Aorta (tissue), 5 donors: ENCODE measurements at places on chromosomes 2 and 18.

GRCh38 chr2:21256006-21256405 lies 132.2 kb downstream of the TDRD15 start:
- DNase-seq, result peak; percentile 66

GRCh38 chr2:3214806-3215404 lies 162.7 kb downstream of the EIPR1 start:
- DNase-seq, result no peak

GRCh38 chr2:201116115-201116958 lies at the start of gene CFLAR:
Gene CFLAR, plus strand, starts transcription at chr2:201116164. Its CDS starts 13,702 bp downstream, at chr2:201129866.
- peak; percentile 85 for DNase-seq

- no peak for DNase-seq
These were observed 552.4 kb upstream of the CDH2 start for GRCh38 chr18:28729321-28729720.

- no peak for DNase-seq
These were observed 443.5 kb upstream of the SLC14A2 start for GRCh38 chr18:45171679-45172191.

- DNase-seq, result no peak
These were observed 79.4 kb downstream of the SLC4A3 start for GRCh38 chr2:219706823-219707281.

DNA sequence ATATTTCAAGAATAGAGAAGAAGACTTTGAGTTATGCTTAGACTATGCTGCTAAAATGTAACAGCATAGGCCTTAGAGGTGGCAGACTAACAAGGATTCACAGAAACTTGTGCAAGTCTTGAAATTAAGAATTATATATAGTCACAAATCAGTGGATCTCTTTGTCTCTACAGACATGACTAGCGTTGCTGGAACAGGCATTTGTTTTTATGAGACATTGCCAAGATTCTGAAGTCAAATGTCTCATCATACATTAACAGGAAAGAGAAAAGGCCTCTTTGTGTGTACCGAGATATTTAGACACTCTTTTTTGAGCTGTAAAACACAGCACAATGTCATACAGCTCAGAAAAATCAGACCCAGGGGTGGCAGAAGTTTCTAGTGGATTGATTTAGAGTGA lies 207.1 kb downstream of the TMX3 start:
- DNase-seq, result no peak

GRCh38 chr2:133835821-133836619 lies 267.8 kb upstream of the NCKAP5 start:
- no peak for DNase-seq

DNA sequence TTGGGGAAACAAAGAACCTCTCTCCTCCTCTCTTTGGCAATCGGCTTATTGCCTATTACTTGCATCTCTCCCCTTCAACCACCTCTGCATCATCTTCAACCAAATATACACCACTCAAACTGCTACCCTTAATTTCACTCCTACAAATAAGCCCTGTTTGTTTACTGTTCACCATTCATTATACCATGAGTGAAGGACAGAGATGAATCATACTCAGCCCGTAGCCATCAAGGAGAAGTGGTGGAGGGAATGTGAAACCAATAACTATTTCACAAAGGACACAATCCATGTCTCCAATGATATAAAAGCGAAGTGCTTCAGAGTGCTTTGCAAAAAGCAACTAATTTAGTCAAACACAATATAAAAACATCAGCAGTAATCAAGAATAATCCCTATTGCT lies 76.8 kb downstream of the CACNB4 start:
- no peak for DNase-seq

- DNase-seq, result no peak
These were observed 432.3 kb downstream of the LRP1B start for GRCh38 chr2:141698500-141698899.

DNA sequence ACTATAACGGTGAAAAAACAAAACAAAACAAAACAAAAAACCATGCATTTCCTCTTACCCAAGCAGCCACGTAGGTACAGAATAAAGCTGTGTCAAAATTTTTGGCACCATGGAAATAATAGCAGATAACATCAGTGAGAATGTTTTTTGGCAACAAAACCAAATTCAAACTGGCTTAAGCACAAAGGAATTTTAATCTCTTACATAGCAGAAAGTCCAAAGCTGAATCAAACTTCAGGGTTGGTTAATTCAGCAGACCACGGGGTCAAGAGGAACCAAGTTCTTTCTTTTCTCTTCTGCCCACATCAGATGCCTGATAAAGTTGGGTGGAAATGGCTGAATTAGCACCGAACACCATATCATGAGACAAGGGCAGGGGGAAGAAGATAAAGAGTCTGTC lies 129.5 kb downstream of the PAX3 start:
- DNase-seq, result no peak

GRCh38 chr2:88627856-88628570 lies 749 bp upstream of the EIF2AK3 start:
- DNase-seq, result peak; percentile 97

DNA sequence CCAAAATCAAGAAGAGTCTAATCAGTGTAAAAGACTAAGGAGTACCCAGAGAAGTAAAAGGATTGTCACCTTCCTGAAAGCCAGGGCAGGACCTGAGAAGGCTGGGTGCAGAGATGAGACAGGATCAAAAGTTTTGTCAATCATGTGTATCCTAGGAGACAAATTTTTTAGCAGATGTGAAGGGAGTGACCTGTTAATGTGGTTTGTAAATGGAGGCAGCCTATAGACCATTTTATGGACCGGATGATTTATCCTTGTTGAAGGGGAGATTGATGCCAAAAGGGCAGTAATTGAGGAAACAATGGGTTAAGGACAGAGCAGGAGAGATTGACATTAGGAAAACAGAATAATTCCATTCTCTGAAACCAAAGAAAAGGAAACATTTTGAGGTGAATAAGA lies 813 bp downstream of the NDC80 start:
- DNase-seq, result no peak

DNA sequence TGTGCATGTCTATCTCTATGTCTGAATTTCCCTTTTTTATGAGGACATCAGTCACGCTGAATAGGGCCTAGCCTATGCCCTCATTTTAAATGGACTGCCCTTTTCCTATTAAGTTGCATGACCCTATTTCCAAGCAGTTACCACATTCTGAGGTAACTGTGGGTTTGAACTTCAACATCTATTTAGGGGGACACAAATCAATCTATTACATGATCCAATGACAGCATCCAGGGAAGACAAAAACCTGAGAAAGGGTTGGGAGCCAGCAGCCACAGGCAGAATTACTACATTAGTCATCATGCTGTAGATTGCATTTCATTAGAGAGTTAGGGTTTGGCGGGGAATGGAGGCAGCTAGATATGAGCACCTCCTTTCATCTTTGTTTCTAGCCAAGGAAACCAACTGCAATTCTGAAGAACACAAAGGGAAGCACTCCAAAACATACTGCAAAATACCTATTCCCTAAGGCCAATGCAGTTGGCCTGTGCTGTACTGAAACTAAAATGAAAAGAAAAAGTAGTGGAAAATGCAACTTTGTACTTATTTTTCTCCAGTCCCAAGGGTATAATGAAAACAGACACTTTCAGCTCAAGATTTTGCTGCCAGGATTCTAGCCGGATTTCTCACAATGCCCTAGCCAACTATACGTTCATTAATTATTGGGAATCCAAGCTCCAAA lies 40.4 kb upstream of the C1D start:
- DNase-seq, result no peak

DNA sequence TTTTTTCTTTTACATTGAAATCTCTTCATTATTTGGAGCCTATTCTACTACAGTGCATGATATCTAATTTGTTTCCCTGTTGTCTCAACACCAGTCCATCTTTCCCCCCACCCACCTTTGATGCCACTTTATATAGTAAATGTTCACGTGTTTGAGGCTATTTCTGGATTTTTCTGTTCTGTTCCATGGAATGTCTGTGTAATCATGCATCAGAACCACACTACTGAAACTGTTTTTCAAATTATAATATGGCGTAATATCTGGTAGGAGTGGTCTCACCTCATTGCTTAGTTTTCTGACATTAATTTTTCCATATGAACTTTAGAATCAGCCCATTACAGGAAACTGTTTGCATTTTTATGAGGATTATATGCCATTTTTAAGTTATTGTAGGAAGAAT lies 19.1 kb upstream of the NARS1 start:
- DNase-seq, result no peak

- DNase-seq, result peak; percentile 68
These were observed 27.2 kb upstream of the EML4 start for GRCh38 chr2:42141687-42142546.

GRCh38 chr18:51182824-51183223 lies 14.7 kb downstream of the MEX3C start:
- no peak for DNase-seq

DNA sequence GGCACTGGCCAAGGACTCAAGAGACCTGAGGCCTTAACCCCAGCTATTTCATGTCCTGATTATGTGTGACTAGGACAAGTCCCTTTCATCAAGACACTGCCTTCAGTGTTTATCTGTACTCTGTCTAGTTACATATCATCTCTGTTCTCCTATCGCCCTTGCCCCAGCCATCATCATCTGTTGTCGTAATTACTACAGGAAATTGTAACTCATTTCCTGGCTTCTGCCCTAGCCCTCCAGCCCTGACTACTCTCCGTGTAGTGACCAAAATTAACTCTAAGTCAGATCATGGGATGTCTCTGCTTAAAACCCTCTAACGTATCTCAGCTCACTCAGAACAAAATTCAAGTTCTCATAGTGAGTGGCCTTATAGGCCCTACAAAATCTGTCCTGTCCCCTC lies 49.3 kb upstream of the LAPTM4A start:
- no peak for DNase-seq

GRCh38 chr2:6789559-6790138 lies 76.1 kb downstream of the CMPK2 start:
- DNase-seq, result no peak

DNA sequence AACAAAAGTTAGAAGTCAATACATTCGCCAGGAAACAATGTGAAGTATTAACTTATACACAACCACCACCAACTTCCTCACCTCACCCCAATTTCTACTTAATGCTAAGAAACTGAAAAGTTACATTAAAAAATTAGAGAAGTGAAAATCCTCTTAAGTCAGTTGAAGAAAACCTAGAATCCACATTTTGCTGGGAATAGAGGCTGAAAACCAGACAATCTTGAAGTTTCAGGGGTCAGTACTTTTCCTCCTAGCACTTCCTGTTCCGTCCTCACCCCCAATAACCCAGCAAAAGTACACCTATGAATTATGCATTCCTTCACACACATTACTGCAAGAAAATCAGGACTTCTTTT lies 6.3 kb downstream of the YES1 start:
- DNase-seq, result no peak

GRCh38 chr2:13056259-13056843 lies 339.6 kb downstream of the TRIB2 start:
- DNase-seq, result no peak

DNA sequence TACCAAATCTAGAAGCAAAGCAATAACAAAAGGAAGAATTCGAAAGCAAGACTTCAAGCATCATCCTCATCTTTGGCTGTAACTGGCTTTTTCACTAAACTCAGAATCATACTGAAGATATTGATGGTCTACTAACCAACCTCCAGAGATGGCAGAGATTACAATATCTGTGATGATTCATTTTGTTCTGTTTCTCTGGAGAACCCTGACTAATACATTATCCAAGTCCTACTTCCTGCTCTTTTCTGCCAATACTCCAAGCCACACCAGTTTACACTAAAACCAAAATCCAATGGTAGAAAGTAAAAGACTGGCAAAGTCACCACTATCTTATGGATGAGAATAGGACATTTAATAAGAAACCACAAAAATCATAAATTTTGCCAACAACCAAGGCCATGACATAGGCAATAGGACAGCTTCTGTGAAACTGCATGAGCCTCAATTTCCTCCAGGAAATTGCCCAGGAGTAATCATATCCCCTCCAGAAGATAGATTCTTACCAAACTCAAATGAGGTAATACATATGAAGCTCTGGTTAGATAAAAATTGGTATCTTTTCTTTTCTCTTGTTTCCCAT lies 159.8 kb downstream of the METTL4 start:
- DNase-seq, result no peak

- DNase-seq, result no peak
These were observed 100.7 kb downstream of the ANKRD44 start for GRCh38 chr2:197209742-197210408.

DNA sequence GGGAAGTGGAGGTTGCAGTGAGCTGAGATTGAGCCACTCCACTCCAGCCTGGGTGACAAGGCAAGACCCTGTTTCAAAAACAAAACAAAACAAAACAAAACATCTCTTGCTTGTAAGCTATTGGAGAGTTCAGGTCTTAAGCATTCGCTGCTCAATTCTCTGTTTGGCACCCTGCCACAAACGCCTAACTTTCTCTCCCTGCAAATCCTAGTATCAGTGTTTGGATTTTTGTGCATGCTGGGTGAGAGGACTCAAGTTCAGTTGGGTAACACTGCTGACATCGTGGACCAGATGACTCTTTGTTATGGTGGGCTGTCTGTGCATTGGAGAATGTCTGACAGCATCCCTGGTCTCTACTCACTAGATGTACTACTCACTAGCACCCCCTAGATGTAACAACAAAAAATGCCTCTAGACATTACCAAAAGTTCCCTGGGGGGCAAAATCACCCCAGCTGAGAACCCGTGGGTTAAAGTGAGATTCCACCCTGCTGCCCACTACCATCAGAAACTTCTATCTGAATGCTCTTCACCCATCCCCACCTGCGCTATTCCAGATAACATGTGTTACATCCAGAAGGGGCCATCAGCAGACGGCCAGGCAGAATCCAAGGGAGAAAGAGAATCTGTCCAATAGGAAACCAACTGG lies 50.9 kb downstream of the CACNB4 start:
- no peak for DNase-seq

- no peak for DNase-seq
These were observed 11.3 kb downstream of the GFPT1 start for GRCh38 chr2:69375494-69376353.

GRCh38 chr2:221422516-221423209 lies 149.4 kb downstream of the EPHA4 start:
- DNase-seq, result no peak

DNA sequence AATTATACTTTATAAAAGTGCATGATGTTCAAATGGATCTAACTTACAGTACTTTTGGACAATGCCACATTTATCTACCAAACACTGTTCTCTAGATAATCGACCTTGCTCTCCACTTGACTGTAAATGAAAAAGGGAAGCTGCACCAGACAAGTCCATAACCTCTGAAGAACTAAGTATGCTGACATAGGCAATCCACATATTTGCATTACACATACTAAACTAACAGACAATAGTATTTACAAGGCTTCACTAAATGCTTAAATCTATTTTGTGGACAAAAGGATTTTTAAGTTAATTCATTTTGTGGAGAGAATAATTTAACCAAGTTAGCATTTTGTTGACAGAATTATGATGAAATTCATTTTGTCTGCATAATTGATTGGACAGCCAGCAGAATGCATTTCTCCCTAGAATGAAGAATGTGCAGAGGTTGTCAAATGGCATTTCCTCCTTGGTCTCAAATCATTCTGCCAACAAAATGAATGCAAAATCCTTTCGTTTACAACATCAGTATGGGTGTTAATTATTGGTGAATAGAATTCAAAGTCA lies 520.9 kb downstream of the CPS1 start:
- DNase-seq, result no peak
